ENCODE measurements at places on chromosomes 4 and X. TPM values are rescaled to one million over a fixed set of nuclear protein-coding genes. Genes with fewer than 3 reads are reported as not detected.

DNA sequence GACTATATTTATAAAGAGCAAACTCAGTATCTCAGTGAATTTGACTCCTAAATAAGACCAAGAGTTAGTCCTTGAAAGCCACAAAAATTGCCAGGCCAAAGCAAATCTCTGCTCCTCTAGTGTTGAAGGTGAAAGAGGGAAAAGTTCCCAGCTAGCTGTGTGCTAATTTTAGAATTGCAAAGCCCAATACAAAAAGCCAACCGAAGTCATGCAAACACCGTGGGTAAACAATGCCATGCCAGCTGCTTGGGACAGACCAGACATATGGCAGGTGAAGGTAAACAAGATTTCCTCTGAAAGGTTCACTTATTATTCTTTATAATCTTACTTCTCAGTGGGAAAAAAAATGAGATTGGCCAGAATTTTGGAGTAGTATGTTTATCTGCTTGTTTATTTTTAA is 80.5 kb upstream of the LNX1 start:
- no peak overlapping the region for H3K27ac ChIP-seq
- H3K4me1 ChIP-seq = no peaks in the 10 kb centered on the region
- peaks cover 35% of the 10 kb centered on the region for H3K27me3 ChIP-seq
- H3K4me3 ChIP-seq = no peak overlapping the region
- no peak for DNase-seq

DNA sequence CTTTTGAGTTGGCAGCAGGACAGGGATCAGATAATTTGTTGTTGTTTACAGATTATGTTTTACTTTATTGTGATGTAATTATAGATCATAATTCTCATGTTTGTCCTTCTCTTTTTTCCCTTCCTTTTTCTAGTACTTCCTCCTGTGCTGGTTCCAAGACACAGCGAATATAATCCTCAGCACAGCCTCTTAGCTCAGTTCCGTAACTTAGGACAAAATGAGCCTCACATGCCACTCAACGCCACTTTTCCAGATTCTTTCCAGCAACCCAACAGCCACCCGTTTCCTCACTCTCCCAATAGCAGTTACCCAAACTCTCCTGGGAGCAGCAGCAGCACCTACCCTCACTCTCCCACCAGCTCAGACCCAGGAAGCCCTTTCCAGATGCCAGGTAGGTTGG is 58.0 kb downstream of the SMAD1 start:
- H3K27ac ChIP-seq = no peak overlapping the region
- H3K36me3 ChIP-seq = no peaks in the 10 kb centered on the region
- H3K4me3 ChIP-seq = no peak overlapping the region
- peaks cover 4% of the 10 kb centered on the region for H3K27me3 ChIP-seq
- H3K4me1 ChIP-seq = no peaks in the 10 kb centered on the region
- DNase-seq = no peak

DNA sequence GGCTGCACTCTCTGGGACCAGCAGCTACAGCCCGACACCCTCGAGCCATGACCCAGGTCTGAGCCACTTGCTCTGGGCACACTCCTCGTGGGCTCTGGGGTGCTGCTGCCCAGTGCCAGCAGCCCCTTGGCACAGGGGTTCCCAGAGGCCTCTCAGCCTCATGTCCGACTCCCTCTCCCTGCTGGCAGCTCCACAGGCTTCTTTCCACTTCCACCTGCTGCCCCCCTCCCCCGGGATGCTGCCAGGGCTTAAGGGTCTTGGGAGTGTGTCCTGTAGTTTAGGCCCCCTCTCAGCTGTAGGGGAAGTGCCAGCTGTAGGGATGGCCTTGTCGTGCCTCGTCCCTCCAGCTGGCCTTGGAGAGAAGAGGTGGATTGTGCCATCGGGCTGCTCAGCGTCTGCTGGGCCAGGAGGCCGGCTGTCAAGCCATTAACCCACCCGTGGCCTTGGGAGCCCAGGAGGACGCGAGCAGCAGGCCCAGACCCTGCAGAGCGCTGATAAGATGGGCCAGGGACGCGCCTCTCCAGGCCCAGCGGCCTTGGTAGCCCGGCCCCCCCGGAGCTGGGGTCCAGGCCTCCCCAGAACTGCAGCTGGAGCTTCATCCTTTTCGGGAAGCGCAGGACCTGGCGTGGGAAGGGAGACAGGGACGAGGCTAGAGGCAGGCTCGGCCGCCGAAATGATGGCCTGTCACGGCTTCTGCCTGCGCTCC is 1.0 kb upstream of the USP27X start:
- H3K27ac ChIP-seq = peak overlapping the region; percentile 81
- peaks cover 5% of the 10 kb centered on the region for H3K4me1 ChIP-seq
- no peak for DNase-seq
- H3K36me3 ChIP-seq = peaks cover 2% of the 10 kb centered on the region
- H3K27me3 ChIP-seq = no peaks in the 10 kb centered on the region

- no peaks in the 10 kb centered on the region for H3K36me3 ChIP-seq
- no peak overlapping the region for H3K27ac ChIP-seq
- H3K4me3 ChIP-seq = no peak overlapping the region
- no peaks in the 10 kb centered on the region for H3K27me3 ChIP-seq
- H3K4me1 ChIP-seq = no peaks in the 10 kb centered on the region
These were observed 38.2 kb downstream of the UGT2B7 start for GRCh38 chr4:69134471-69134870.

GRCh38 chrX:39830414-39830813 is 267.3 kb downstream of the BCOR start:
- H3K4me3 ChIP-seq = no peak overlapping the region
- DNase-seq = no peak
- no peaks in the 10 kb centered on the region for H3K36me3 ChIP-seq
- H3K27ac ChIP-seq = no peak overlapping the region

GRCh38 chr4:73589887-73590801 is 30.1 kb downstream of the RASSF6 start:
- DNase-seq = no peak
- no peaks in the 10 kb centered on the region for H3K4me1 ChIP-seq
- no peak overlapping the region for H3K4me3 ChIP-seq
- H3K27me3 ChIP-seq = no peaks in the 10 kb centered on the region
- H3K27ac ChIP-seq = no peak overlapping the region

- no peaks in the 10 kb centered on the region for H3K36me3 ChIP-seq
- H3K27ac ChIP-seq = no peak overlapping the region
- no peak for DNase-seq
- H3K4me3 ChIP-seq = peak overlapping the region; percentile 29
These were observed 2.8 kb downstream of the ABLIM2 start for GRCh38 chr4:8155660-8156421.

Gene PABPC1L2B
- not detected for total RNA-seq

- H3K4me1 ChIP-seq = peaks cover 11% of the 10 kb centered on the region
- H3K27me3 ChIP-seq = no peaks in the 10 kb centered on the region
- no peaks in the 10 kb centered on the region for H3K36me3 ChIP-seq
- no peak overlapping the region for H3K27ac ChIP-seq
- DNase-seq = no peak
These were observed 31.5 kb downstream of the BLOC1S4 start for GRCh38 chr4:6747294-6748051.

Gene SRPX2
- total RNA-seq = not detected

- no peak overlapping the region for H3K27ac ChIP-seq
- peaks cover 3% of the 10 kb centered on the region for H3K36me3 ChIP-seq
- DNase-seq = no peak
These were observed 4.8 kb downstream of the NOP14 start for GRCh38 chr4:2958446-2958845.

Gene NSG1
- total RNA-seq = 66.3 TPM

Gene IL15
- 0.42 TPM for total RNA-seq

- peak overlapping the region; percentile 98 for H3K27ac ChIP-seq
- peaks cover 15% of the 10 kb centered on the region for H3K4me1 ChIP-seq
- no peak for DNase-seq
- H3K4me3 ChIP-seq = peak overlapping the region; percentile 98
These were observed 1.0 kb upstream of the DDX60 start for GRCh38 chr4:168319486-168320019.

Gene AREG
- total RNA-seq = 0.47 TPM

Gene CYTL1
- total RNA-seq = not detected

All from naive thymus-derived CD8-positive, alpha-beta T cell (primary cell).